ENCODE measurements at places on chromosomes 4 and X.

DNA sequence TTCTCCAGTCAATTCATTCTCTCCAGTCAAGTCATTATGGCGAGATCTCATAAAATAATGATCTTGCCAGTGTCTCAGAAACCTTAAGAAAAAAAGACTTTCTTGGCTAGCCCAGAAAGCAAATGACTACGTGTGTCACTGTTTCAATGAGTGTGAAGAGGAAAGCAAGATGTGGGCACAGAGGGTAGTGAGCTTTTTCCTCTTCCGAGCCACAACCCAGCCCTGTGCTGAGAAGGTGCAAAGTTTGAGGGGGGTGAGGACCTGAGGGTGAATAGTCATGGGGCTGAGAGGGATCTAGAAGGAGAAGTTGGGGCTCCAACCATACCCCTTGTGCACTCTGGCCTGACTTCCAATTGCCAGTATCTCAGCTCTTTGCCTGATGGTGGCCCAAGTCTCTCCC lies 85.6 kb upstream of the EGFL6 start:
- no peak for DNase-seq

- no peak for DNase-seq
Measured at GRCh38 chr4:23368081-23368697, 521.7 kb downstream of the PPARGC1A start.

DNA sequence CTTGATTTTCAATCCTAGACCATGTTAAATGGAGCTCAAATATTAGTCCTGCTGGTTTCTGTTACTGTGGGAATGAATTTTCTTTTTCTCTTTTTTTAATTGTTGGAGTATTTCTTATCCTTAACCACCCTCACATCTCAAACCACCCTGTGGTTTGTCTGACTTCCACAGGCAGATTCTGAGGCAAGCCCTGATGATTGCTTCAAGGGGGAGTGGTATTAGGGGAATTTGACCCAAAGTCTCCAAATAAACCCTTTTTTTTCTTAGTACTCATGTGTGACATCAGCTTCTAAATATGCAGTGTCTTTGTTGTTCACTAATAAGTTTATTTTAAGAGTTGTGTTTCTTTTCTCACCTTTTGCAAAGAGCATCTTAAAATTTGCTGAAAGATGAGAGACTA lies 810.3 kb downstream of the IL1RAPL1 start:
- no peak for DNase-seq

GRCh38 chr4:28225050-28225449 lies 1364.4 kb downstream of the STIM2 start:
- peak; percentile 66 for DNase-seq

- DNase-seq = no peak
Measured at GRCh38 chr4:173332021-173332487, 2.1 kb downstream of the HMGB2 start.

Data from globus pallidus (tissue), 1 donor.